Calu3 (cell line): ENCODE measurements at places on chromosomes 6 and 20. TPM values are rescaled to one million over a fixed set of nuclear protein-coding genes. Genes with fewer than 3 reads are reported as not detected.

The TFAP2A gene
- total RNA-seq, result 74.7 and 77.0 TPM in 2 replicates

The ZHX3 gene
- total RNA-seq, result 22.7 and 24.1 TPM in 2 replicates

The OPRM1 gene
- total RNA-seq, result not detected in 2 replicates

The C20orf204 gene
- 4.9 and 5.0 TPM in 2 replicates for total RNA-seq

The CENPW gene
- 66.4 and 73.4 TPM in 2 replicates for total RNA-seq

The KHDC1L gene
- not detected in 2 replicates for total RNA-seq

The RAB44 gene
- not detected in 2 replicates for total RNA-seq

The CLPSL1 gene
- total RNA-seq, result not detected in 2 replicates

The COL21A1 gene
- 0.44 and 1.8 TPM in 2 replicates for total RNA-seq

The KIAA1586 gene
- 11.2 and 12.6 TPM in 2 replicates for total RNA-seq

The NRSN1 gene
- total RNA-seq, result 0.14 TPM in 1 of 2 replicates, not detected in the other

The PROKR2 gene
- not detected in 2 replicates for total RNA-seq

The CALHM6 gene
- 1.4 TPM in 1 of 2 replicates, not detected in the other for total RNA-seq

The BCAS4 gene
- total RNA-seq, result 11.3 and 13.5 TPM in 2 replicates

The BPIFB2 gene
- total RNA-seq, result not detected in 2 replicates

The PSORS1C1 gene
- total RNA-seq, result 9.4 and 11.0 TPM in 2 replicates

The BICRAL gene
- 17.6 and 19.2 TPM in 2 replicates for total RNA-seq

The RBM24 gene
- total RNA-seq, result 0.47 and 1.1 TPM in 2 replicates

The OPRL1 gene
- 0.17 and 0.33 TPM in 2 replicates for total RNA-seq

The MYCT1 gene
- total RNA-seq, result not detected in 2 replicates

The RFX6 gene
- not detected in 2 replicates for total RNA-seq

The PNPLA1 gene
- 0.19 and 0.20 TPM in 2 replicates for total RNA-seq

The NKAPL gene
- total RNA-seq, result not detected in 2 replicates

The PRND gene
- not detected in 2 replicates for total RNA-seq

The SERPINB6 gene
- total RNA-seq, result 53.1 and 60.9 TPM in 2 replicates

The KIAA1755 gene
- not detected in 2 replicates for total RNA-seq

The CDK5RAP1 gene
- 63.6 and 65.8 TPM in 2 replicates for total RNA-seq

The TEAD3 gene
- total RNA-seq, result 27.3 and 28.3 TPM in 2 replicates

The GCLC gene
- 45.7 and 45.9 TPM in 2 replicates for total RNA-seq

The CGA gene
- not detected in 2 replicates for total RNA-seq

The CLIC5 gene
- 3.3 and 5.1 TPM in 2 replicates for total RNA-seq

The SEMG1 gene
- total RNA-seq, result 0.21 TPM in 1 of 2 replicates, not detected in the other

The C6orf141 gene
- 60.9 and 74.2 TPM in 2 replicates for total RNA-seq

The BTN3A1 gene
- 29.0 and 40.5 TPM in 2 replicates for total RNA-seq

The RIPPLY2 gene
- total RNA-seq, result 0.31 TPM in 1 of 2 replicates, not detected in the other
